Pulmonary artery endothelial cell (primary cell): ENCODE measurements at places on chromosomes 13 and 19.
A peak's percentile ranks its signal among the peaks of the same experiment; 100 is the strongest.

- no peak for DNase-seq
These were observed 17.8 kb upstream of the ENOX1 start for GRCh38 chr13:43804461-43805070.

GRCh38 chr19:34588846-34589245 is 88.1 kb downstream of the SCGB2B2 start:
- DNase-seq, result no peak

DNA sequence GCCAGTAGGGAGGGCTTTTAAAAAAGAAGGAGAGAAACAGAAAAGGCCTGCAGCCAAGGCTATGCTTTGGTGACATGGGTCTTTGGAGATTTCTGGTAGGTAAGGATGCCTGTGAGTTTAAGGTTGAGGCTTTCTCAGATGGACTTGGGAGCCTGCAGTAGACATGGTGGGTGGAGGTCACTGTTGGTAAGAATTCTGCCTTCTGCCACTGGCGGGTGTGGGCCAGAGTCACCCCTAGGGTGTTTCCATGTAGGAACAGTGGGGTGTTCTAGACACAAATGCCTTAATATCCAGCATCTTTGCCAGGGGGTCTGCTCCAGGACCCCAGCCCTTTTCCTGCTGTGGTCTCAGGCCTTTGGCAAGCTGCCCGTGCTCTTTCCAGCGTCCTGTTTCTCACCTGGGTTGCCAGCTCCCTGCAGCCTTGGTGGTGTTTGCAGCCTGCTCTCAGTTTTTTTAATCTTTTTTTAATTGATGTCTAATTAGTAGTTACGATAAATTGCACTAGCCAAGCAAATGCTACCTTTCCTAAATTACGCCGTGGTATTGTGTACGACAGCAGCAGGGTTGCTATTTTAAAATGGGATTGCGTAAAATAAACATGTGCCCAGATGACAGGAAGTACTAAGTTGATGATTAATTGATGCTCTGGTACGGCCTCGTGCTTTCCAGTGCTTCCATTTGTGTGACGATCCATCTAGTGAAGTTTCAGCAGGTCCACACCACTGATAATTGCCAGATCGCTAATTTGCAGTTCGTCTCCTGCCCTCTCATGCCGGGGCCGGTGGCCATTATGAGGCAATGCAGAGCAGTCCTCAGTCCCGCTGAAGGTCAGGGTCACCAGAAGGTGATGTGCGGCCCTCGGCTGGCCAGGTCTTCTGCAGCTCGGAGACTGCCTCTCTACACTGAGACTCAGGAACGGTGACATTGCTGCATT is 35.3 kb upstream of the NPAS1 start:
- no peak for DNase-seq

GRCh38 chr13:112933649-112934048 is 35.4 kb upstream of the MCF2L start:
- no peak for DNase-seq

GRCh38 chr19:29519931-29520330 is 5.9 kb upstream of the VSTM2B start:
- DNase-seq, result no peak

GRCh38 chr19:11663181-11663591 is 65.9 kb downstream of the ZNF627 start:
- DNase-seq, result no peak

DNA sequence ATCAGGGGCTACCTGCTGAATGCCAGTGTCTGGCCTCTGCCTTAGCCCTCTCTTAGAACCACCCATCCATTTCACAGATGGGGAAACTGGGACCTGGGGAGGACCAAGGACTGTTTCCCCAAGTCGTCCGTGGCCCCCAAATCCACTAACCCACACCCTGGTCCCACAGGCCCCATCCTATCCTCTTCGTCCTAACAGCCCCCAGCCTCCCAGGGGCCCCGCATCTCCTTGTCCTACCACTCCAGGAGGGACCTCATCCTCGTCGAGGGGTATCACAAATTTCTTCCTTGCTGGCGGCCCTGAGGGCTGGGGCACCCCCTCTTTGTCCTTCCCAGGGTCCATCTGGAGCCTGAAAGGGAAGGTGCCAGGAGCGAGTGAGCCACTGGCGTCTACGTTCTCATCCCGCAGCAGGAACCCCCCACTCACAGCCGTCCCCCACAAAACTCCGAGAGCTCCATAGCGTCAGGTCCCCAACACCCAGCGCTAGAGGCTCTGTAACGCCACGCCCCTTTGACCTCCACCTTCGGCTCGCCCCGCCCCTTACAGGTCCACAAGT is 606 bp downstream of the ERCC1 start:
- DNase-seq, result no peak

GRCh38 chr13:39422845-39423565 is 180.0 kb downstream of the LHFPL6 start:
- no peak for DNase-seq

DNA sequence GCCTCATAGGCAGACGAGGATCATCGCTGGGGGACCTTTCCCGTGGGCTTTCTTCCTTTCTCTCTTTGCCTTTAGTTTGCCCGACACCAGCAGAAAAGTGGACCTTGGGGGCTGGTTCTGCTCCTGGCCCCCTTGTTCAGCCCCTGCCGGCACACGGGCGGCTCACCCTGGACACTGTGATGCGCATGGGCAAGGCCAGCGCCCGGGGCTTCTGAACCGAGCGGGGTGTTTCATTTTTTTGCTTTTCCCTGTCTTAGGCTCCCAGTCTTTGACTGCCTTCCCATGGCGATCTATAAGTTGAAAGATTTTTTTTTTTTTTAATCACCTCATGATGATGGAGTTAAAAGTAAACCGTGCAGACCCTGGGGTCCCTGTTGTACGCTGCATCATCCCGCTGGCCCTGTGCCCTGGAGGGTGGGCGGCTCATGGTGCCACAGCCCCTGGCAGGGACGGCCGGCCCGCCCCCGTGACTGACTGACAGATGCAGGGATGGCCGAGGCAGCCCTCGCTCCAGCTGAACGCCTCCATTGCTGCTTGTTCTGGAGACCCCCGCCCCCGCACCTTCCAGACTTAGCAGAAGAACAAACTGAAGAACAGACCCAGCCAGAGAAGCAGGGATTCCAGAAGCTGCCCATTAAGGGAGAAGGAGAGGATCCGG is 9.6 kb downstream of the TSSK6 start:
- no peak for DNase-seq

DNA sequence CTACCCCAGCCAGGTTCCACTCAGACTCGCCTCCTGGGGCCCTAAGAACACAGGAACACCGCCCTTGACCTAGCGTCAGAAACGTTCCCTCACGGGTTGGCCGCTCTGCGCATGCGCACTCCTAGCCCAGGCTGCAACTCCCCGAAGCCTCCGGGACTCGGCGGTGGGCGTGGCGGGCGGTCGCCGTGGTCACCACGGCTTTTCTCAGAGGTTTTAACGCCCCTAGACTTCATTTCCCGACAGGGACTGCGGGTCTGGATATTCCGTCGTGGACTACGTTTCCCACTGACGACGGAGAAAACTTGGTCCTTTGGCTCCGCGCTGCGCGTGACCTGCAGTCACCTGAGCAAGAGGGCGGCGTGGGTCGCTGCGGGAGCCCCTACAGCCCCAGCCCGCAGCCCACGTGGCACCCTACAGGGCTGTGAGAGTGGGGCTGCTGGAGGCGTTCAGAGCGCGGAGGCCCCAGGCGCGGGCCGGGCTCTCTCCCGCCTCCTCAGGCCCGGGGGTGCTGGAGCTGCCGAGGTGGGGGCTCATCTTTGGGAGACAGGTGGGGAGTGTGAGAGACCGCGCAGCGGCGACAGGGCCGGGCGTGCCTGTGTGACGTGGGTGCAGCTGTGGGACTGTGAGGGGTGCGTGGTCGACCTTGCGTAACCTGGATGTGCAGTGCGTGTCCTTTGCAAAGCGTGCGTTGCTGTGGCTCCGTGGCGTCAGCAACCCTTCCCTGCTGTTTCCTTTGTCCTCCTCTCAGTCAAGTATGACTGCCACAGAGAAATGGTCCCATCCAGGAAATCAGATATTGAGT is 38.0 kb upstream of the ZNF573 start:
- DNase-seq, result no peak

GRCh38 chr13:49681842-49682435 is 9.3 kb downstream of the EBPL start:
- no peak for DNase-seq

- DNase-seq, result no peak
These were observed 34.2 kb downstream of the NAXD start for GRCh38 chr13:110649551-110649950.

DNA sequence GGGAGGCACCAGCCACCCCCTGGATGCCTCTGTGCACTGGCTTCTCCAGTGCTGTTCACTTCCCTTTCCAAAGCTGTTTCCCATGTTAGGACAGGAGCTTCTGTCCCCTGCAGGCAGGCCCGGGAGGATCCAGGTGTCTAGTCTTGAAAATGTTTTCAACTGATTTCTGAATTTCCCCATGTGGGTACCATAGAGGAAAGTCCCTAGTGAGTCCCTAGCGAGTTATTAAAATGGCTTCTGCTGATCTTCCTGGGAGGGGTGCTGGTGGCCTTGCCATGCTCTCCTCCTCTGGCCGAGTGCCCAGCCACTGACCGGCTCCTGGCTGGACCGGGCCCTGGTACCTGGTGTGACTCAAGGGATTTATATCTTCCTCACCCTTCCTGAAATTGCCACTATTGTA is 5.2 kb upstream of the ANKRD10 start:
- no peak for DNase-seq

- DNase-seq, result no peak
These were observed 11.7 kb downstream of the CIC start for GRCh38 chr19:42280815-42281145.

GRCh38 chr19:23991170-23991569 is 76.5 kb downstream of the ZNF726 start:
- peak; percentile 29 for DNase-seq

GRCh38 chr19:12792853-12793289 is 1.6 kb downstream of the JUNB start:
- DNase-seq, result no peak

DNA sequence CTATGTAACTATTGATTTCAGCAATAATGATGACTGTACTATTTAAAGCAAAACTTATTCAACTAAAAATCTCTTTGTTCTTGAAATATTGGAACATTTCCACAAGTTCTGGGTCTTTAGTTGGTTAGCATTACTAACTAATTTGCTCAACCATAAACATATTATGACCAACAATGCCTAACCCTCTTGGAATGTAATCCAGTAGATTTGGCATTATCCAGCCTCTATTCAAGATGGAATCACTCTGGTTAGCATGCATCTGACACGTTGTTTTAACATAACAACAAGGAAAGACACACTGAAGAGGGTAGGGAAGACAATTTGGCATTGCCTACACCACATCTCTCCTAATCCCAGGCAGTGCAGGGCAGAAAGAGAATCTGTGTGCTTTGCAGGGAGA is 941.3 kb upstream of the PCDH20 start:
- no peak for DNase-seq

GRCh38 chr19:51091895-51092873 is 9.5 kb upstream of the KLK14 start:
- no peak for DNase-seq
